ENCODE measurements at places on chromosomes 16 and 17.

DNA sequence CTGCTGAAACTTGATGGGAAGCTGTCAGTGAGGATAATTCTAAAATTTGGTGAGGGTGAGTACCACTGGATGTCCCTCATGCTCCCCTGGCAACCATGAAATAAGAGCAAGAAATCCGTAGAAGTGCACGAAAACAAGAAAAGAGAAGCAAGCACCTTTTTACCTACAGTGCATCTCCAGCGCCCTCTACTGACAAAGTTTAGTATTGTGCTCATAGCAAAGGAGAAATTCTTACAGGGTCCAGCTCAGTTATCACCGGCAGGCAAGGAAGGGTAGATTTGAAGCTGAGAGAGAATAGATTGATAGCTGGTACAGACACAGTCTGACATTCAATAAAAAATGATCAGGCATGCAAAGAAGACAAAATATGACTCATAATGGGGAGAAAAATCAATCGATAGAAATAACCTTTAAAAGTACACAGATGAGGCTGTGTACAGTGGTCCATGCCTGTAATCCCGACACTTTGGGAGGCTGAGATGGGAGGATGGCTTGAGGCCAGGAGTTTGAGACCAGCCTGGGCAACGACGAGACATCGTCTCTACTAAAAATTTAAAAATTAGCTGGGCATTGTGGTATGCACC is 28.3 kb upstream of the TEX2 start:
- DNase-seq = no peak

DNA sequence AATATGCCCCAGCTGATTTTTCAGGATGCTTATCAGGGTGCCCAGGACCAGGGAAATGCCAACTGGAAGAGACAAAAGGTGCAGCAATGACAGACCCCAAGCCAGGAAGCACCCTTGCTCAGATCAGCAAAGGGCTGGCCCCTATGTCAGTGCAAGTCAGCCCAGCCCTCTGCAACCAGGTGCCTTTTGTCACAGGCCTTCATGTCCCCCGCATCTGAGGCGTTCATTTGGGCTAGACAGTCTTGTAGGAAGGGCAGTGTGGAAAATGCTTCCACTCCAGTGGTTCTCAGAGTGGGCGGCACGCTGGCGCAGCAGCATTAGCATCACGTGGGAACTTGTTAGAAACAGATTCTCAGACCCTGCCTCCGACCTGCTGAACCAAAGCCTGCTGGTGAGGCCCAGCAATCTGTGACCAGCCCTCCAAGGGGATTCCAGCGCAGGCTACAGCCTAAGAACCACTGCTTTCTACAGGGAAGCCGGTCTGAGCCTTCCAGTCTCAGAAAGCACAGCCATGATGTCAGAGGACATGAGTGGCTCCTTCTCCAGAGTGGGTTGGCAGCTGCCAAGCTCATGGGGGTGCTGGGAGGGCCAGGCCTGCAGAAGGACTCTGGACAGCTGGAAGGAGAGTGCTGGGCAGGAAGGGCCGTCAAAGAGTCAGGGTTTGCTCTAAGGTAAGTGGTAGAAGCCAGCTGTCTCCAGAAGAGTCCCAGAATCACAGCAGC is 13.1 kb downstream of the SLC47A2 start:
- no peak for DNase-seq

- DNase-seq = no peak
Observed at GRCh38 chr16:84359326-84359725, 9.0 kb upstream of the ATP2C2 start.

GRCh38 chr17:66483906-66484305 is 181.5 kb downstream of the PRKCA start:
- DNase-seq = no peak

GRCh38 chr16:84617041-84617790 is 662 bp downstream of the COTL1 start:
- DNase-seq = no peak

Measured in A549 (cell line).